ENCODE measurements at places on chromosomes 3 and 15.

- no peak for DNase-seq
These were observed 6.6 kb downstream of the NRROS start for GRCh38 chr3:196645897-196646665.

DNA sequence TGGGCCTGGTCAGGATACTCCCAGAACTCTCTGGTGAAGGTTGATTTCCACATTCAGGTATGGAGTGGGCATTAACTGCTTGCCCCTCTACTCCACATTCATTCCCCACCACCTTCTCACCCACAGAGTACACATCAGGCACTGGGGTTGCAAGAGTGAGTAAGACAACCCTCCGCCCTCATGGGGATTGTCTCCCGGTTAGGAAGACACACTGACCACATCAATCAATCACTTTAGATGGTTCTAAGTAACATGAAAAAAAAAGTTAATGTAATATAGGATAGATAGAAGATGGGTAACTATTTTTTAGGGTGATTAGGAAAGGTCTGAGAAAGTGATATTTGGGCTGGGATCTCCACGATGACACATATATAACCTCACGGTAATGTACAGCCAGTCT, 116.0 kb upstream of the NEO1 start:
- no peak for DNase-seq

GRCh38 chr3:86867982-86868381, 123.0 kb downstream of the VGLL3 start:
- no peak for DNase-seq

GRCh38 chr3:44439499-44440295, 37.8 kb downstream of the ZNF445 start:
- peak; percentile 98 for DNase-seq

GRCh38 chr3:156674911-156675829, 780 bp downstream of the TIPARP start:
- DNase-seq: peak; percentile 67

DNA sequence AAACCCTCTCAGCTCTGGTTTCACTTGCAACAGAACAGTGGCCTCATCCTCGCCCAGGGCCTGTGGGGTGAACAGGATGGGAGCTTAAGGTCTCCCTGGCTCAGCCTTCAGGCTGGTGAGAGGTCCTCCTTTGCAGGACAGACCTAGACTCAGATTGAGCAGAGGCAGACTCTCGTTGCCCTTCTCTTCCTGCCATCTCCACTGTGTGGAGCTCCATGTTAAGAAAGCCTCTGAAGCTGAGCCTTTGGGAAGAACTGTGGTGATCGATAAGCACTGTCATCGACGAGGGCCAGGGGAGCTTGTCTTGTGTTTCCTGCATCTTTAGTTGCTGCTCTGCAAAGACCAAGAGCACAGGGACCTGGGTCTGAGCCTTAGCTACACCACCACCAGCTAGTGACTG, 37.8 kb upstream of the GRIP2 start:
- DNase-seq: no peak

DNA sequence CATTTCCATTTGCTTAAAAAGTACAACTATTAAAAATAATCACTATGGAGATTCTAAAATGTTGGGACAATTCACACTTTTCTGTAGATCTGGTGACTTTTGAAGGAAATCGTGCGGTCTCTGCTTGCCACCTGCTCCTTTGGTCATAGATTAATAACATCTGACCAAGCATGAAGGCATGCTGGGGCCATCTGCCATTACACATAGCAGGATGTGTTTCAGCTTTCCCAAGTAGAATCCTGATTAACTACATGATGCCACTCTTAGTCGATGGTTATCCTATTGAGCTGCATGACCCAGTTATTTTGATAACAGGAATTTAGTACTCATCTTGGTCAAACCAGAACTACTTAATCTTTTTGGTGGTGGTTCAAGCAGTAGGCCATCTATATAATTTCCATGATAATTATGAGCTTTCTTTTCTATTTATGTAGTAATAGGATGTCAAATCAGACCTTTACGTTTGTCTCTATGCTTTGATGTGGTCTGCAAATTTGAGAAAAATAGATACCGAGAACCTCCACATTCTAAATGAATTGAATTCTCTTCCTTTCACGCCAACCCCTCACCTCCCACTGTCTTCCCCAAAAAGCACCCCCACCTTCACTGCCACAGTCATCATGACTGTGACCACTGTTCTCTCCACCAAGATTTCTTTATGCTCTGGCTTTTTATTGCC, 158.1 kb downstream of the DIPK2A start:
- DNase-seq: no peak

GRCh38 chr3:17840126-17840525, 97.7 kb upstream of the TBC1D5 start:
- DNase-seq: no peak

DNA sequence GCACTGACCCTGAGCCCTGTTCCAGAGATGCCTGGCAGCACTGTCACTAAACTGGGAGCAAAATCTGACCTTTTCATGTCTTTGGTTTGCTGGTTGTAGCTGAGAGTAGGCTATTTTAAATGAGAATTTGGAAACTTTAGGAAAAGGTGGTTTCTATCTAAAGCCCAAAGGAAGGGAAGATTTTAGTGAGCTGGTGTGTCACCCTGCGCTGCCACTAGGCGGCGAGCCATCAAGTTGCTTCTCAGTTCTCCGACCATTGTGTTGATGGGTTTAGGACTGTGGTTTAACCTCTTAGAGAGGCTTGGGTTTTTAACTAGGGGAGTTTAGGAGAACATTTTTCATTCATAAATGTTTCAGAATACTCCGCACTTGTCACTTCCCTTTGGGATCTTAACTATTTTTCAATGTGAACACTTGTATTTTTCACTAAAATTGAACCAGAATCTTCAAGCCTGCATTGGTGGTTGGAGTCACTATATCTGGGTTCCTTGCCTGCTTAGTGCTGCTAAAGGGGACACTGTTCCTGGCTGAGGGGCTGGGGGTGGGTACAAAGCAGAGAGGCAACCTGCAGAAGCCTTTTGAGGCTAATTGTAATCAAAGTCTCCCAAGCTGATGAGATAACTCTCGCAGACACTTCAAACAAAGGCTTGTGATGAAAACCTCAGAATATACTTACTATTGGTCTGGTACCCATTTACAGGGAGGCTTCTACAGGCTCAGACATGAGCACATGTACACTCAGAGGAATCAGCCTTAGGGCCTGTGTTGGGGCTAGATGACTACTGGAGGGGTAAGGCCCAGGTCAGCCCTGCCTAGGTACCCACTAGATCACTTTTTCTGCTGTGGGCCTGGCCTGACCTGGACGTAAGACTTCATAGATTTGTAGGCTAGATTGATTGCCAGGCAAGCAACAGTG, 16.8 kb downstream of the EXOSC7 start:
- DNase-seq: peak; percentile 41

DNA sequence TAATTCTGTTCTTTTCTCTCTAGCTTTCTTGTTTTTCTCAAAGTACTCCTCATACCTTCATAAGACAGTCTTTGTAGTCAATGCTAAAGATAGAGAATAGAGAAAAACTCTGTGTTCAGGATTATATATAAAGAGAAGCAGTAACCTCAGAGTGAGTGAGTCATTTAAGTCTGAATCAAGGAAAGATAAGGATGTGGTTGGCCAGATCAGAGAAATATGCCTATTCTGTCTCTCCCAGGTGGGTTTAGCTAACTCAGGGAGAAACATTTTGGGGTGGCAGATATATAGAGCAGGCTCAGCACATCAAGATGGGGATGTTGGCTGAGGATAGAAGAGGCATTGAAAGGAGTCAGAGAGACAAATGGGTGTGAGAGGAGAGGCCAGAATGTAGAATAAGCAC, 31.4 kb downstream of the GTF2E1 start:
- peak; percentile 71 for DNase-seq

DNA sequence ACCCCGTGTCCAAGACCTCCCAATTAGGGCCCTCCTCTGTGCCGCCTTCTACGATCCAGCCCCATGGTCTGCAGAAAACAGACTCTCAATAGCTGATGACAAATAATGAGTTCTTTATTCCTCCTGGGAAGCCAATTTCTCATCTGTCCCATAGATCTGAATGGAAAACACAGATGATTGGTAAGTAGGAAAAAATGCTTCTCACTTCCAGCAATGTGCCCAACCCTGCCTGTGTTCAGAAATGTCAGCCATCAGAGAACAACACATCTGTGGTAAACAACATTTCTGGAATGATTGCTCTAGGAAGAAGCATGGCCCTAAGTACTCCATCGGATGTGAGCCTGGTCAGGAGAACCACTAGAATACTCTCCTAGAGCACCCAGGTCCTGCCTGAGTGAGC, 240.5 kb upstream of the HES1 start:
- no peak for DNase-seq

- peak; percentile 1 for DNase-seq
These were observed 11.4 kb upstream of the FETUB start for GRCh38 chr3:186628756-186629155.

GRCh38 chr15:61158504-61159407, 70.3 kb downstream of the RORA start:
- DNase-seq: no peak

DNA sequence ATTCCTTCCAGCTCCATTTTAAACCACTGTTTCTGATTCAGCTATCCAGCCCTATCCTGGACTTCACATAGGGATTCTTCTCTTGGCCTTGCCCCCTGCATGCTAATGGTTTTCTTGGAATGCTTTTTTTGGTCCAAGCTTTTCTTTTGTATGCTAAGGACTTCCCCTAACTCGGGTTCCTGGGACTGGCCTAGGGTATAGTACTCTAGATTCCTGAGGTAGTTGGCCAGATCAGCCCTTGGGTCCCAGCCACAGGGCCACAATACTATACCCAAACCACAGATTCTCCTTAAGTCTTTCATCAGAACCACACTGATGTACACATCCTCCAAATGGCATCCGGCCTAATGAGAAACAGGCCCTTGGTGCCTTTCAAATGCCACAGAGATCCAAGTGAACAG, 2.8 kb downstream of the FYCO1 start:
- DNase-seq: no peak

DNA sequence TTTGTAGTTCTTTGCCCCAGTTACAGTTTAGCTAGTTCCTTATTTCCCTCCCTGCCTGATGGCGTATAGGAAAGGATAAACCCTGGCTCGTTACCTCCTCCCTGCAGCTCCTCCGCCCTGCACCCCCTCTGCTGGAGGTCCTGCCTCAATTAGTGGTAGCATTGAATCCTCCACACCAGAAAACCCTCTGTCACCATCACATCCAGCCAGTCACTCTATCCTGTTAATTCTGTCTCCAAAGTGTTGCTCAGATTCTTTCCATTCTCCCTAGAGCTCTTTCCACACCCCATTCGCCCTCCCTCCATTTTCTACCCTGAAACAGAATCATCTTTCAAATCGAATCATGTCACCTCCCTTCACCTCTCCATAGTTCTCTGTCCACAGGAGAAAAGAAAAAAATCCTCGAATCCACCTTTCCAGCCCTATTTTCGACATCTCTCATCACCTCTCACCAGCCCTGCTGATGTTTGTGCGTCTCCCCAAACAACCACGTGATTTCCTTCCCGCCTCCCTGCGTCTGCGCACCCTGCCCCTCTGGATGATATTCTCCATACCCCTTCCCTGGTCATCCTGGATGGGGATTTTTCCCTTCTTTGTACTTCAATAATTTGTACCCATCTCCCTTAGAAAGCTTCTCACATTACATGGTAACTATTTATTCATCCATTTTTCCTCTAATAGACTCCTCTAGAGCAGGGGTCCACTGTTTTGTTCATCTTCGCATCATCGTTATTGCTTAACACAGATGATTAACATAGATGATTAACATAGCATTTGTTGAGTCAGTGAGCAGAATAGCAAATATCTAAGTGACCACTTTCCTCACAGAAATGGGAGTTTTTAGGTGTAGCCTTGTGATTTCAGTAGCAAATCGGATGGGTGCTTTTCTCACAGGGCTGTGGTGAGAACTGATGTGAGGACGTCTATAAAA, 37.1 kb downstream of the MAP3K13 start:
- DNase-seq: no peak

- DNase-seq: peak; percentile 32
These were observed 42.9 kb upstream of the APH1B start for GRCh38 chr15:63234451-63234870.

DNA sequence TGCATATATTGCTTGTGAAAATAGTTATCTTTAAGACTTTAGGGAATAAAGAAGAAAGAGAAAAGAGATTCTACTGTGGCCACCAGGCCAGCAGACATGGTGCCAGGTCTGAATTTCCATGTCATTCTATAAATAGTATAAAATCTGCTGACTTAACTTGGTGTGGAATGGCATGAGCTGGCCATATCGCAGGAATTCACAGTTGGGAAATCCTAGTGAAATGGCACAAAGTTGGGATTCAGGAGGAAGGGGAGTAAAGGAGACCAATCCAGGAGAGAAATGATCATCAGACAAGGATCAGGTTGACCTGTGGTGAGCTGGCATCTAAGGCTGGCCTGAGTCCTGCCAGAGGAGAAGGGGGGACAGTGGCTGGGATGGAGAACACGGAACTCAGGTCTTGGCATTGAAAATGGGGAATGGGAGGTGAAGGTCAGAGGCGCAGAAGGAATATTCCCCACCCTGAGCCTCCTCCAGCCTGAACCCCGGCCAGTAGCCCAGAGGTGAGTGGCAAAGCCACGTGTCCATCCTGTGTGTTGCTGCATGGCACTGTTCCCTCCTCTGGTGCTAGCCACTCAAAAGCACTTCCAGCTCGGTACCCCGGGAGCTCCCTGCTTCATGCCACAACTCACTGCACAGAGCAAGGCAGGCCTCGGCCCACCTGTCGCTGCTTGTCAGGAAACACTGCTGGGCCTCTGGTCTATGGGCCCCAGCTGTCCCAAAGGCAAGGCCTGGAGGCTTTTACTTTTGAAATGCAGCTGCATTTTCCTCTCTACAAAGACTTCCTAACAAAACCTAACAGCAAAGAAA, 51.4 kb downstream of the SSUH2 start:
- no peak for DNase-seq

DNA sequence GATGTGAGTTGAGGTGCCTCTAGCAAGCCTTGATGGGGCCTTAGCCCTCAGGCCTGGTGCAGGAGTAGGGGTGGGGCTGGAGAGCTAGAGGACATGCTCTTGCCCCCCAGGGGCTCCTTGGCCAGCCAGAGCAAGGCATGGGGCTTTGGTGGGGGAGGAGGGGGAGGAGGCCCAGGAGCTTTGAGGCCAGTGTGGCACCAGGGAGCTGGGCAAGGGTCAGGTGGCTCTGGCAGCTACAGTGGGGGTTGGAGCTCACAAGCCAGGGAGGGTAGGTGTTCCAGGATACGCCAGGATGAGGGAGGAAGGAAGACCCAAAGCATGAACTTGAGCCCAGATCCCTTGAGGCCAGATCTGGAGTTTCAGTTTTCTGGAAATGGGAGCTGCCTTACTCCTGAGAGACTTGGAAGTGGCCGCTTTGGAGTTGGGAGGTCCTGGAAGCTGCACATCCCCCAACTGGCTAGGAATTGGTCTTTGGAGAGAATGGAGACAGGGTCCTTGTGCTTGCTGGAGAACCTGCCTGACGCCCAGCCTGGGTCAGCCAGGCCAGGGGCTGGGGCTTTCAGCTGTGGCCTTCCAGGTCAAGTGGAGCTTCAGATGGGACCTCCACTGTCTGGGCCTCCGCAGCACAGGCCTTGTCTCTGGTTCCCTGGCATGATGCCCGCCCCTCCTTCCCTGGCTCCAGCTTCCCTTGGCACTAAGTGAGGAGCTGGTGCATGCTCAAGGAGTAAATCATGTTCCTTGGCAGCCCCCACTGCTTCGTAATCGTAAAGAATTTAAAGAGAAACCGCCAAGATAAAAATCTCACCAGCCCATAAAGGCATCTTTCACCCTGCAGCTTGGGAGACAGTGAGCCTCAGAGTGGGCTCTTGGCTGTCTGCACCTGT, 8.7 kb downstream of the SEMA3F start:
- DNase-seq: no peak

GRCh38 chr3:139388821-139389551, 461 bp downstream of the COPB2 start:
- DNase-seq: no peak

Data from OCI-M1 (cell line).